ENCODE measurements at places on chromosomes 3 and 15.

- DNase-seq = no peak
These were observed 10.6 kb downstream of the SRGAP3 start for GRCh38 chr3:9238721-9239295.

GRCh38 chr15:26235864-26236263 is 372.7 kb upstream of the ATP10A start:
- DNase-seq = no peak

DNA sequence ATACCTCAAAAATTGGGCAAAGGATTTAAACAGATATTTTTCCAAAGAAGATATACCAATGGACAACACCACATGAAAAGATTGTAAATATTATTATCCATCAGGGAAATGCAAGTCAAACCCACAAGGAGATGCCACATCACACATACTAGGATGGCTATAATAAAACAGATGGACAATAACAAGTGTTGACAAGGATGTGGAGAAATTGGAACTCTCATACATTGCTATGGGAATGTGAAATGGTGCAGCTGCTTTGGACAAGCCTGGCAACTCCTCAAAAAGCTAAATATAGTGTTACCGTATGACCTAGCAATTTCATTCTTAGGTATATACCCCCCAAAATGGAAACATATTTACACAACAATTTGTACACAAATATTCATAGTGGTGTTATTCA is 59.3 kb downstream of the PPCDC start:
- no peak for DNase-seq

DNA sequence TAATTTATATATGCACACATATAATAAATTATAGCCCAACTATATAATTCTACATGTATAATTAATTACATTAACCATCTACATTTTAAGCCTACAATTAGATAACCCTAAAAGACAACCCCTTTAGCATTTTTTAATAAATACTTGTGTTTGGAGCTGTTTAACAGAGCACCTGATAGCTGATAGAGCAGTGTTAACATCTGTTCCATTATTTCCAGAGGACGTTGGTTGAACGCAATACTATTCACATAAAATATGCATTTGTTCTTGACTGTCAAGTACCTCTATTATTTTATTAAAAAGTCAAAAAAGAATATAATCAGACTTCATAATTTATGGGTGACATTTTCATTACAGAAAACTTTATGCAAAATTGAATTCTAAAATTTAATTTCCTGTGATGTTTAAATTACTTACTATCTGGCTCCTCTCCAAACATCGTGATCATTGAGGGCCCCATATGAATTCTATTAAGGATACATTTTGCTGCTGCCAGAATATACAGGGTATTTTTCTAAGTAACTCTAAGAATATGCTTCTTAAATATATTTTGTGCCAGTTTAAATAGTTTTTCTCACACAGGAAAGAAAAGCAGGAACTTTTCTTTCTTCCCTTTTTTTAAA is 234.3 kb downstream of the SHOX2 start:
- DNase-seq = no peak

GRCh38 chr3:134542287-134542958 is 56.6 kb downstream of the CEP63 start:
- DNase-seq = no peak

- no peak for DNase-seq
These were observed 112.1 kb downstream of the SEMA5B start for GRCh38 chr3:122915300-122916055.

DNA sequence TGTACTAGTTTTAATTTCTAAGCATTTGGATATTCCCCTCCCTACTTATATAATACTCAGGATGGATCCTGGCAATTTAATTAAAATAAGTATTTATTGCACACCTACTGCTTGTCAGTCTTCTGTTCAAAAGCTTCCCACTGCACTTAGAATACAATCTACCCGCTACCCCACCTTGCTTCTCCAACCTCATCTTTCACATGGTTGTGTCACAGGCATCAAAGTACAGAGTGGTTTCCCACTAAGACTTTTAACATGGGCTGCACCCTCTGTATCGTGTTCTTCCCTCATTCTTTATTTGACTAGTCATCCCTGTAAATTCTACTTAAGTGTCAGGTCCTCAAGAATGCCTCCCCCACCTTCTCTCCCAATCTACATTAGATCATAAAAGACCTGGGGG is 35.0 kb downstream of the RIOX2 start:
- DNase-seq = no peak

GRCh38 chr3:188351648-188352047 is 197.7 kb downstream of the LPP start:
- no peak for DNase-seq

- peak; percentile 80 for DNase-seq
These were observed 4.3 kb downstream of the DAZL start for GRCh38 chr3:16600780-16601536.

GRCh38 chr15:43879386-43880355 is 52.9 kb downstream of the WDR76 start:
- no peak for DNase-seq

DNA sequence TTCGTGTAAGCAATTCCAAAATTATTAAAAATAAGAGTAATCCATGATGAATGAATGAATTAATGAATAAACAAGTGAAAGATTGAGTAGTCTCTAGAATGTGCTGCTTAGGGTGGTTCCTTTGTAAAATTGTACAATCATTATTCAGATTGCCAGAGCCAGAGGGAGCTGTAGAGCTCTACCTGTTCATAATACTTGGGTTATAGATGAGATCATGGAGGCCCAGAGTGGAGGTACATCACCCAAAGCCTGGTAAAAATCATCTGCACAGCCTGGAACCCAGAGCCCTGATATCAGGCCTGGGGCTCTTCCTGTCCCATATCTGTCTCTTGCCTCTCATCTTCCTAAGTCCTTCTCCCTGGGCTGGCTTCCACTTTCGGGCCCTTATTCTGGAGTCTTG is 297.2 kb downstream of the RPLP1 start:
- DNase-seq = peak; percentile 45

DNA sequence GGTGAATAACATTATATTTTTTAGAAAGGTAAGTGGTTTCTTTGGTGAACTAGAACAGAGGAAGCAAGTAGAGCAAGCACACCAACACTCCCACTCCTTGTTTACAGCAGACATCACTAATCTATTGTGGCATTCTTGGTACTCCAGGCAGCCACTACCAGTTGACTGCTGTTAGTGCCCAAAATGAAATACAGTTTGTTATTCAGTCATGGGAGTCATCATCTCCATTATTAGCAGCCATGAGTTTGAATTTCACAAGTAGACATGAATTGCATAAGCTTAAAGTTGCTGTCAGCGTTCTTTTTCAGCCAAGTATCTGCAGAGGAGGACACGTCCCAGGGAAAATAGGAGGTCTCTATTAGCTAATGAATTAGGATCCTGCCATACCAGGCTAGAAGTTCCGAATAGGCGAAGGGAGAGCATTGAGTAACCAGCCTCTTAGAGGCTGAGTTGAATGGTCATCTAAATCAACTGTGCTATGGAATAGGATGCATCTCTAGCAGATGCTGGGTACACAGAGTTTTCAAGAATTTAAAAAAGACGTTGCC is 252.7 kb upstream of the ICE2 start:
- no peak for DNase-seq

DNA sequence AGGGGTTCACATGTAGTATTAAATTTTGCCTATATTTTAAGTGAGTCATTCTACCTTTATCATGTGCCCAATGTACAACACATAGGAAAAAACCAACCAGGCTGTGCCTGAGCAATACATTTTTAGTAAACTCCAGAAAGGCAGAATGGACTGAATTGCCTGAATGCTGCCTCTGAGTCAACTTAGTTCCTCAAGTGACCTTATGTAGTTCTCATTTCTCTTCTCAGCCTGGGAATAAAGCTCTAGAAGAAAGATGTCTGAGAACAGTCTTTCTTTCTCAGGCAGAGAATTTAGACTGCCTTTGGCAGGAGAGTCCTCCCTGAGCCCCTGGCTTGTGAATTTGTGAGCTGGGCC is 13.0 kb downstream of the ST3GAL6 start:
- DNase-seq = no peak

DNA sequence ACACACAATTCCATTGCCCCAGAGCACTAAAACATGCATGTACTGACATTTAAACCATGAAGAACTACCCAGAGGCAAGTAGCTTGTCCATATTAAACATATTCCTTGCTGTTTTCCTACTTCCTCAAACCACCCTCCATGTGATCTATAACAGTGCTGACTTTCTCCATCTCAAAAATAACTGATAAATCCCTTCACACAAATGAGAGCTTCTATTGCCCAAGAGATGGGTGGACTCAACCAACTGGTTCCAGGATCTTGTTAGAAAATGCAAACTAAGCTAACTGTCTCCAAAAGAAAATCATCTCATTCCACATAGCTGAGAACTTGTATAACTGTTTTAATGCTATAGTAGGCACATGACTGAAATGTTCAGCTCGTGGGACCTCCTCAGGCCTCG is 29.6 kb downstream of the DCLK3 start:
- DNase-seq = no peak

DNA sequence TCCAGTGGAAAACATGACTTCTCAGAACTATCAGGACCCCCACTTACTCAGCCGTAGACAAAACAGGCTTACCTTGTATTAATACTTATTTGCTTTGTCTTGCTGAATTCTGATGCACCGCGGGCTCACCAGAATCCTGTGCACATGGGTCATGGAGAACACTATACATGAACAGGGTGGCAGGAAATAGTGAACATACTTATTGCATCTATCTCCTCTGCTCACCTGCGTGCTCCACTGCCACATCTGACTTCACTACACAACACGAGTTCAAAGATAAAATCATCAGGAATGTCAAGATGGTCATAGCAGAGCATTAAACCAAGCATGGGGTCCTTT is 10.7 kb upstream of the MAPK6 start:
- no peak for DNase-seq

GRCh38 chr3:114400371-114400770 is 106.5 kb downstream of the TIGIT start:
- no peak for DNase-seq

GRCh38 chr15:52804526-52805081 is 14.5 kb upstream of the ONECUT1 start:
- DNase-seq = no peak

DNA sequence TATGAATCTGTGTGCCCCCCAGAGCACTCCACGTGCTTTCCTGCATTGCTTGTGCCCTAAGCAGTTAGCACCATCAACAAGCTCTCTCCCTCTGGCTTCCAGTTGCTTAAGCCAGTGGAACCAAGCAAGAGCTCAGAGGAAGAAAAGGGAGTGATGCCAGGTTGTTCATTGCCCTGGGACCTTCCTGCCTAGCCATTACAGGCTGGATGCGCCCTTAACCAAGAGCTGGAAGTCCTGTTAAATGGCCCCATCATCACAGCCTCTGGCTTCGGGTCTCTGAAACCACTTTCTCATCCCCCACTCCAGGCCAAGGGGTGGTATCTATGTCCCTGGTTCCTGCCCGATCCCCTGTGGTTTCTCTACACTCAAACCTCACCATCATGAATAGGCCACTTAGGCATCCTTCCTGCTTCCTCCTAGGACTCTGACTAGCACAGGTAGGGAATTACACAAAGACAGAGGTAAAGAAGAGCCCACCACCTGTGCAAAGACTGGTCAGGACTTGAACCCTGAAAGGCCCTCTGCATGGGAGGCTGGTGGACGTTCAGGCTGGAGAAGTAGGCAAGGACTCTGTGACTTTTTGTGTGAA is 309.5 kb upstream of the TRIM42 start:
- no peak for DNase-seq
